ENCODE measurements at places on chromosomes 12 and 14. TPM values are rescaled to one million over a fixed set of nuclear protein-coding genes. Genes with fewer than 3 reads are reported as not detected.

DNA sequence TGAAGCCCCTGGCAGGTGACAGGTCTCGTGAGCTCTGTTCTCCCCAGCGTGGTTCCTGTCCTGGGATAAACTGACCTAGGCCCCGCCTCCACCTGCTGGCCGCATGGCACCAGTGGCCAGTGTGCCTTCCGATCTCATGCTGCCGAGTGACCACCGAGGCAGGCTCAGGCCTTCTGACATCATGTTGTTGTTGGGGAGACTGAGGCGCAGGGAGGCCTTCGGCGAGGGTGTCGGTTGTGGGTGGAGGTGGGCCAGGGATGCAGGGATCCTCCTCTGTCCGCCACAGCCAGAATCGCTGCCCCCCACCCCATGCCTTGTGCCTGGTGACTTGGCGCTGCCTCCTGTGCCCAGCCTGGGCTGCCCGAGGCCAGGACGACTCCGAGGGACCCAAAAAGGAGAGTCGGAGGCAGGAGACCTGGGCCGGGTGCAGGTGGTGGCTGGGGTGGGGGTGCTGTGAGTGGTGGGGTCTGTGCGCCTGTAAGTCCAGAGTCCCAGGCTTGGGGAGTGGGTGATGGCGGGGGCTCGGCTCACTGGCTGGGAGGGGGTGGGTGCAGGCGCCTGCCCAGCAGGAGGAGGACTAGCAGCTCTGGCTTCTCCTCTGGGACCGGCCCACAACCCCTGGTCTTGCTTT is 24.3 kb downstream of the ASPG start:
- DNase-seq, result no peak

- DNase-seq, result no peak
Observed at GRCh38 chr14:86243158-86243557, 713.2 kb downstream of the FLRT2 start.

DNA sequence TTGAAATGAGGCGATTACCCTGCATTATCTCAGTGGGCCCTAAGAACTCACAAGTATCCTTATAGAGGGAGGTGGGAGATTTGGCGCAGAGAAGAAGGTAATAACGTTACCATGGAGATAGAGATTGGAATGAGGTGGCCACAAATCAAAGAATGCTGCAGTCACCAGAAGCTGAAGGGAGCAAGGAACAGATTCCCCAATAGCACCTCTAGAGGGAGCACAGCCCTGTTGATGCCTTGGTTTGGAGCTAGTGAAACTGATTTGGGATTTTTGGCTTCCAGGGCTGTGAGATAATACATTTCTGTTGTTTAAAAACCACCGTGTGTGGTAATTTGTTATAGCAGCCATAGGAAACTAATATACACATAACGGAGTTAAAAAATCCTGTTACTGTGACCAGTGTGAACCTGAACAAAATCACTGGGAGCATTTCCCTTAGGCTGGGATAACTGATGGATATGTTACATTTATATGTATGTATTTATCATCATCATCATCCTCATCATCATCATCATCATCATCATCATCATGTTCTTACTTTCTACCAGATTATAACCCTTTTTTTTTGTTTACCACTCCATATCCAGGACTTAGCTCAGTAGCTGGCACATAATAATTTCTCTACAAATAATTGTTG is 100.3 kb downstream of the LIN7A start:
- no peak for DNase-seq

- DNase-seq, result no peak
Observed at GRCh38 chr14:29982171-29982570, 54.5 kb upstream of the PRKD1 start.

- peak; percentile 62 for DNase-seq
Observed at GRCh38 chr12:89880690-89881350, 172.2 kb upstream of the ATP2B1 start.

PIK3C2G gene
- not detected for polyA plus RNA-seq

Measured in immature natural killer cell (primary cell).